Epithelial cell of esophagus (primary cell): ENCODE measurements at places on chromosomes 2 and 18.
A peak's percentile ranks its signal among the peaks of the same experiment; 100 is the strongest.

GRCh38 chr2:205902900-205903237, 183.1 kb downstream of the INO80D start:
- no peak for DNase-seq

DNA sequence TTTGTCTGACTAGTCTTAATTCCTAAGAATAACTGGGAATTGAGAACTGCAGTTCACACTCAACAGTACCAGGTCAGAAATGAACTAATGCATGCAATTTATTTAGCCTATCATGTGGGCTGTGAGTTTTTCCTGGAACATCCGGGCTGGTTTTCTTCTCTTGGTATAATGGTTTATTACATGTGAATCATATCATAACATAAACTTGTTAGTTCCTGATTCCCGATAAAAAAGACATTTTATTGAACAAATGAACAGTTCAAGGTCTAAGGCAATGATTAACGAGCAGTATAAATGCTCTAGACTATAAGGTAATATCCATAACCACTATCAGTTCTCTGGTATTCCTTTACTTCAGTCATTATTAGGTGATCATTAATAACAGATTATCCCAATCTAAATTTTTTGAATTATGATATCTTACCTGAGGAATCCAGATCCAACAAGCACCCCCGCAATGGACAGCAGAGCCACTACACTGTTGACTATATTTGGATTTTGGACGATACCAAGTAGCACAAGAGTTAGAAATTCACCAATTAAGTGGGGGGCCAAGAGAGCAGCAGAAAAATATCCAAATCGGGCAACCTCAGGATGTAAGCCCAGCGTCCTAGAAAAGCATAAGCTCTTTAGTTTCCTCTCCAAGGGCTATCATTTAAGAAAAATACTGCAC, 19.0 kb downstream of the ABCG5 start:
- no peak for DNase-seq

DNA sequence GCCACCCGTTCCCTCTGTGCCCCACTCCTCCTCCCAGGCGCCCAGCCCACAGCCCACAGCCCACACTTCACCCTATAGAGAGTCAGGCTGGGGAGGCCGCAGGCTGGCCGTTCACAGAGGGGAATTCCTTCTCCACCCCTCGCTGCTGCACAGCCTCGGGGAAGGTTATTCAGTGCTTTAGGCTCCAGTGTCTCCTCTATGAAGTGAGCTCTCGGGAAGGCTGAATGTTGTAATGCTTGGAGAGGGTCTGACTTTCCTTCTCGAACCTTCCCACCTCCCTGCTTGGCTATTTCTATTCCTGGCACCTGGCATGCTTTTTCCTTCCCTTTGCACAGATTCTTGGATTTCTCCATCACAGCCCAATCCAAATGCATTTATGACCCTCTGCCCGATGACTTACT, 62.5 kb upstream of the SMAD7 start:
- DNase-seq = no peak

DNA sequence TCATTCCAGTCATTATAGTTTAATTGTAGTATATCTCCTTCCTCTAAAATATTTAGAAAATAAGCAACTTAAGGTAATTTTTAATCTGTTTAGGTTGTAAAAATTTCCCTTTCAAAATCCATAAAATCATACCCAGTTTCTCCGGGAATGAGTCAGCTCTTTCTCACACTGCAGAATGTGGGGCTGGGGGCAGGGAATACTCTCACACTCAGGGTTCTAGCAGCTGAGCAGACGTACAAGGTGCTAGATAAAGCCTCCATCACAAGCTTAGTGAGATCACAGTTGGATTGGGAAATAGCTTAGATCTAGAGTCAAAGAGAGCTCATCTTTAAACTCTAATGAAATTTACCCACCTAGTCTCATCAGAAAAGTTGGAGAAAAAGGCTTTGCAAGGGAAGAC, 79.9 kb upstream of the FAM237A start:
- DNase-seq = no peak

DNA sequence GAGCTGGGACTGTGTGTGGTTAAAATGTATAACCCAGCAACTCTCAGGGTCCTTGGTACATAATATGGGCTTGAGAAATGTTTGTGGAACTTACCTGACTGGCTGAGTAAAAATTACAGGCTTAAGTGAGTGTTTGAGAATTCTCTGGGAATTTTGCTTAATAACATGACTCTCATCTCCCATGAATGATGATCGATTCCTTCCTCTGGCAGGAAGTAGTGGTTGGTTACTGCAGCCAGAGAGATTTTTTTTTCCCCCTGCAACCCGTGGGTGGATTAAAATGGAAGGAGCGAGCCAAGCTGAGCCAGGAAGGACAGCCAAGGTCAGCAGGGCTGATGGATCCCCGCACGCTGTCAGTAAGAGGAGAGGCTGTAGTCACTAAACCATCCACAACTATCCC, 40.6 kb upstream of the RFX8 start:
- DNase-seq = no peak

- DNase-seq = no peak
Observed at GRCh38 chr2:75003276-75003675, 44.8 kb downstream of the POLE4 start.

DNA sequence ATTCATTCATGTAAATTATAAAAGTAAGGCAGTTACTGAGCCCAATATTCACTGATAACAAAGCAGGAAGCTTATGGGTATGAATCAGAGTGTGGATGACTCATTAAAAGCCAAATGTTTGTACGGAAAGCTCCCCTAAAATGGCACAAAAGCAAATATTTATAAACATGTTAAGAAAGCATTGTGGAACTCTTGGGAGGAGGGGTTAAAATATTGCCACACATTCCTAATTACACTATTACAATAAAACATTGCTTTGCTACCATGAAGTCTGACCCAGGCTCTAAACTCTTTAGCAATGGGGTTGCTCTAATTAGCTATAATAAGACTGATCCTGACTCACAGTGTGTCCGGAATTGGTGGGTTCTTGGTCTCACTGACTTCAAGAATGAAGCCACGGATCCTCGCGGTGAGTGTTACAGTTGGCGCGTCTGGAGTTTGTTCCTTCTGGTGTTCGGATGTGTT, 110.9 kb downstream of the NAB1 start:
- peak; percentile 90 for DNase-seq

DNA sequence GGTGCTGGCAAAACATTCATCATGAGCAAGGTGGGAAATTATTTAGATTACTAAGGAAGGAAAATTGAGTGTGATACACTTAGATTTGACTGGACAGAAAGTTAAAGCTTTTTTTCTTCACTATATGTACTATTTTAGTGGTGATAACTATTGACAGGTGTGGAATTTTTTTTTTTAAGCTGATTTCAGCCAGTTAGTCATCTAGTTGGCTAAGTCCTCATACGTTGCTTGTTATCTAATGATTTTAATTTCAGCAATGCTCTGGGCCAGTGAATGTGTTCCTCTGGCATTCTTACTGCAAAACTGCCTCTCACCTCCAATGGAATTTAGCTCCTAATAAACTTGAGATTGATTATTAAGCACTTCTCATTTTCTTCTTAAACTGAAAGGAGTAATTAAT, 1223.2 kb upstream of the ACVR2A start:
- no peak for DNase-seq

- peak; percentile 94 for DNase-seq
Observed at GRCh38 chr2:50953021-50953420, 78.9 kb downstream of the NRXN1 start.

GRCh38 chr18:51135795-51136194, 61.7 kb downstream of the MEX3C start:
- DNase-seq = peak; percentile 26

DNA sequence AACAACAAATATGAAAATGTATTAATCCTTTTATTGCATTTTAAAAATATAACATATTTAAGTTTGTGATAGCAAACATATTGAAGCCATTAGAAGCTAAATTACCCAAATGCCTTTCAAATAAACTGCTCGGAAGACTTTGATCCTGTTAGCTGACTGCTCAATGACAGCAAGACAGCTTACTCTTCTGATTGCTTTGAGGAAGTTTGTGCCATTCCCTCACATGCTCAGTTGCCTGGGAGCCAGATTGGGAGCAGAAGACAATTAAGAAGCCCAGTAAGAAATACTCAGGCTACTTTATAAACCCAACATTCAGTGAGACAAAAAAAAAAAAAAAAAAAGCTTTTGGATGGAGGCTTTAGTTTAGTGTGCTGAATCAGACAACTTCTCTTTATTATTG, 407.1 kb upstream of the SOX11 start:
- no peak for DNase-seq
